ENCODE measurements at places on chromosomes 13 and 19.
A peak's percentile ranks its signal among the peaks of the same experiment; 100 is the strongest.

GRCh38 chr19:5293612-5294378 lies 46.8 kb downstream of the PTPRS start:
- DNase-seq: no peak

GRCh38 chr13:22311734-22312404 lies 641.0 kb downstream of the FGF9 start:
- DNase-seq: peak; percentile 83

DNA sequence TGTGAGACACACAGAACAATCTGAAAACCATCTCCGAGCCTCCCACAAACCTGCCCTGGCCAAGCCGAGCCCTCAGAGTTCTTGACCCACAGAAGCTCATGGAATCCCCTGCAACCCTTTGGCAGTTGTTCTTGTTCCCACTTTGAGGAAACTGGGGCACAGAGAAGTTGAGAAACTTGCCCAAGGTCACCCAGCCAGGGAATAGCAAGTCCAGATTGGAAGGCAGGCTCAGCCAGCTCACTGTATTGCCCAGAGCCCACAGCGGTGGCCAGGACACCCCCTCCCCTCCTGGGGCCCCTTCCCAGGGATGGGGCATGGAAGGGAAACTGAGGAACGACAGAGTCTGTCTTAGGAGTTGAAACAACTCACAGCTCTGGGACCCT lies 1.8 kb downstream of the ZSWIM4 start:
- DNase-seq: no peak

- no peak for DNase-seq
These were observed 8.0 kb upstream of the USF2 start for GRCh38 chr19:35260694-35261304.

GRCh38 chr13:20782116-20782708 lies 8.5 kb upstream of the EEF1AKMT1 start:
- no peak for DNase-seq

DNA sequence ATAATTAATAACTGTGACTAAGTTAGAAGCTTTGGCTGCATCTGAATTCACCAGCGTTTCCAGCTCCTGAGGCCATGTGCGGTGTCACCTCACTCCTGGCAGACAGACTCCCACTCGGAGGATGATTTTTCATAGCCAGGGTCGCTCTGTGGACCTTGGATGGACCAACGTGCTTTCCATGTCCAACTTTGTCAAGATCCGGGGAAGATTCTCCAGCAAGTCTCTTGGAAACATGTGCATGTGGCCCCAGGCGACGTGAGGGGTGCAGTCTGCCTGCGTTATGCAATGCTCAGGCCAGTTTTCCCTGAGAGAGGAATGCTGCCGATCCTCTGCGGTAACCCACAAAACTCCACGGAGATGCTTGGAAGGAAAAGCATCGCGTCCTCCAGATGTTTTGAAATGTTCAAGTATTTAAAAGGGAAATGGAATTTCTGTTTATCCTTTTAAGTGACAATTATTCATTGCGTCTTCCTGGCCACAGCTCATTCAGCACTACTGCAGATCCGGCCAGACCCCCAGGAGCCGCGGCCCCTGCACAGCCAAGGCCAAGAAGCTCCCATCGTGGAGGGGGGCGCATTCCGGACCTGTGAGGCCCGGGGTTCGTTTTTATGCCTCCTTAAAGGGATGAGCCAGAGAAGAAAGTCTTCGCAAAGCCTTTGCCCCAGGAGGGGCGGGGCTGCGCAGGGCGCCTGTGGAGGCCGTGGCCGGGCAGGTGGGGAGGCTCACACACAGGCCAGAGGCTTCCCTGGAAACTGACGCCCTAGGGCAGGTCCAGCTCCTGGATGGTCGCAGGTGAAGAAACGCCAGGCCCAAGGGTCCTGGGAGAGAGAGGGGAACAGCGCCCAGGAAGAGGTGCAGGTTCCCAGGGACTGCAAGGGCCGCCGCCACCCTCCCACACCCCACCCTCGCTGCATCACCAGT lies 46.0 kb downstream of the C13orf46 start:
- DNase-seq: peak; percentile 79

GRCh38 chr19:2394442-2395292 lies 32.7 kb downstream of the TIMM13 start:
- DNase-seq: no peak

DNA sequence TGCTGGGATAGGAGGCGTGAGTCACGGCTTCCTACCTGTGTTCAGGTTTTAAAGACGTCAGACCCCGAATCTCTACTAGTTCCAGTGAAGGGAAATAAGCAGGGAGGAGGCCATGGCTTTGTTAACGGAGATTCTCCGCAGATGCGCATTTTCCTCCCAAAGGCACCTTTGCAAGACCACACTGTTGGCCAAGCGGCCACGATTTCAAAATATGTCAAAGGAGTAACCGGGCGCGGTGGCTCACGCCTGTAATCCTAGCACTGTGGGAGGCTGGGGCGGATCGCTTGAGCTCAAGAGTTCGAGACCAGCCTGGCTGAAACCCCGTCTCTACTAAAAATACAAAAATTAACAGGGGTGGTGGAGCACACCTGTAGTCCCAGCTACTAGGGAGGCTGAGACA lies 21.9 kb downstream of the ZNF763 start:
- no peak for DNase-seq

GRCh38 chr19:45994998-45995714 lies at the start of gene CCDC61:
TSS of gene CCDC61 (plus strand) at chr19:45995467. CDS start at chr19:46003019, 7,552 bp downstream.
- DNase-seq: peak; percentile 98

GRCh38 chr13:46288570-46289259 lies 77.0 kb downstream of the LRRC63 start:
- no peak for DNase-seq

GRCh38 chr19:28710278-28710677 lies 502.7 kb downstream of the UQCRFS1 start:
- DNase-seq: no peak

Measured in lower leg skin (tissue), 4 donors.